DMS79 treated with DMSO at 0.1 percent for 48 hours (cell line): ENCODE measurements at places on chromosomes 5 and 9.

GRCh38 chr5:143733665-143734455 is 78.1 kb upstream of the HMHB1 start:
- no peak for DNase-seq

DNA sequence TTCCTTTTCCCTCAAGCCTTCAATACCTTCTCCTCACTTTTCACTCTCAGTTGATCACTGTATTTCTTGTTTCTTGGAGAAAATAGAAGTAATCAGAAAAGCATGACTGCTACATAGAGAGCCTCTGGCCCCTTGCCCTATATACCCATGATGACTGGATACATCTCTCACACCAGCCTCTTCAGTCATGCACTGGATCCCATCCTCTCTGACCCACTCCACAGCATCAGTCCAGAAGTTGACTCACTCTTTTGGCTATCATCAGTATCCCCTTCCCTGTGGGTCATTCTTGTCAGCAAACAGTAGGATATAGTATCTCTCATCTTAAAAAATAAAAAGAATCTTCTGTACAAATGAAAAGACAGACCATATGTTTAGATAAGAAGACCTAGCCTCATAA is 32.9 kb downstream of the PTCD2 start:
- DNase-seq: no peak

GRCh38 chr9:133344979-133345378 is 3.0 kb downstream of the MED22 start:
- no peak for DNase-seq

DNA sequence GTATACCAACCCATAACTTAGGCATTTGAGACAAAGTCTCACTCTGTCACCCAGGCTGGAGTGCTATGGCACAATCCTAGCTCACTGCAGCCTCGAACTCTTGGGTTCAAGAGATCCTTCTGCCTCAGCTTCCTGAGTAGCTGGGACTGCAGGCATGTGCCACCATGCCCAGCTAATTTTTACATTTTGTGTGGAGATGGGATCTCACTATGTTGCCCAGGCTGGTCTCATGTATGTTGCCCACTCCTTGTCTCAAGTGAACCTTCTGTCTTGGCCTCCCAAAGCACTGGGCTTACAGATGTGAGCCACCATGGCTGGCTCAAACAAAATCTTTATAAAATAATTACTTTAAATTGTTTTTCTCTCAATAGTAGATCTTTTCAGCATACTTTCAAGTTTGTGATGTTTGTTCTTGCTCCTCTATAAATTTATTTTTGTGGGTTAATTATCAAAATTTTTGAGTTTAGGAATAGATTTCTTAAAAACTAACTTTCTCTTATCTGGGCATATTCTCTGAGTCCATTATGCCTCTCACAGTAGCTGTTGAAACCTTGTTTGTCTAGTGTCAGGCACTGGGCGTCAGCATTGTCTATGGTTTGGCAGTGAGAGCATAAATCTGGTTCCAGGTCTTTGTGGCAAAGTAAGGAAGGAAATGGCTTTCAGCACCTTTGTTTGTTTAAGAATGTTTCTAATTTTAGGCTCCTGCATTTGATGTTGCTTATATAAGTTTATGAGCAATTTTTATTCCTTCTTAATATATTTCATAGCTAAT is 38.7 kb downstream of the NLN start:
- no peak for DNase-seq

- DNase-seq: no peak
These were observed 323.5 kb downstream of the TLE4 start for GRCh38 chr9:79895232-79895631.

DNA sequence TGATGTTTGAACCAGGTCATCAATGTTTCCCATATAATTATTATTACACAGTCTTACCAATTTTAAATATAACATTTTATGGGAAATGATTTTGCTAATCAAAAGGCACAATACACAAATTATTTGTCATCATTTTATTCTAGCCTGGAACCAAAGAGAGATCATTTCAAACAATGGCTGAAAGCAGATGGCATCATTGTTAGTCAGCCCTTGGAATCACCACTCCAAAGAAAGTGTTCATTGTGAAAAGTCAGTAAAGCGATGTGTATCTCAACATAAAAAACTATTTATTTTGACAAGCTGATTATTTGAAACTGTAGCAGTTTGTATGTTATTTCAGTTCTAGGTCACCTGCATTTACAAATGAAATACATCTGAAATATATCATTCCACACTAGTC is 1068.7 kb downstream of the CDH12 start:
- DNase-seq: no peak

DNA sequence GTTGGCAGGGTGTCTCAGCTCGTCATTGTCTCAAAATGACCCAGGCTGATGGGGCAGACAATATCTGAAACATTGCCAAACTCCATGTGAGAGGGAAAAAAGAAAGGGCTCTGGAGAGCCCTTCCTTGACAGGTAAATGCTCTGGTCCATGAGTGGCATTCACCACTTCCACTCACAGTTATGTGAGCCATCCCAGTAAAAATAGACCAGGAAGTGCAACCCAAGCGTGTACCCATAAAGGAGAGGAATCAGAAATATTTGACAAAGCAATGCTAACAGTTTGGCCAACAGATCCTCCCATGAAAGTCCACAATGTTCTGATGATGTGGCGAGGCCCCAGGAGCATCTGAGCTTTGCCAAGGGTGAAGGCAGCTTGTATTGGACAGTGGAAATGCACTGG is 49.4 kb downstream of the ASTN2 start:
- peak; percentile 58 for DNase-seq

DNA sequence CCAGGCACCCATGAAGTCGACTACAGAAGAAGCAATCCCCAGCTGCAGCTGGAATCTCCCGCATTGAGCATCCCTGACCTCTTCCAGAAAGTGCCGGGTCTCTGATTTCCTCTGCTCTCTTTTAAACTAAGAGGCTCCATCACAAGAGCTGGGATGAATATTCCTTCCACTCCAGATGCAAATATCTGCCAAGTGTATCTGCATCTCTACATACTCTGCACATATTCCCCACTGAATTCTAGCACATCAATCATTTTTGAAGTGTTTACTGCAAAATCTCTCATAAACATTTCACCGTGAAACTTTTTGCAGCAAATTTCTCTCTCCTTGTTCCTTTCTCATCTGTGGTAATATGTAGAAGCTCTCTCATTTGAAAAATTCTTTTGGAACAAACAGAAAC is 161.5 kb downstream of the GABRB2 start:
- peak; percentile 7 for DNase-seq

DNA sequence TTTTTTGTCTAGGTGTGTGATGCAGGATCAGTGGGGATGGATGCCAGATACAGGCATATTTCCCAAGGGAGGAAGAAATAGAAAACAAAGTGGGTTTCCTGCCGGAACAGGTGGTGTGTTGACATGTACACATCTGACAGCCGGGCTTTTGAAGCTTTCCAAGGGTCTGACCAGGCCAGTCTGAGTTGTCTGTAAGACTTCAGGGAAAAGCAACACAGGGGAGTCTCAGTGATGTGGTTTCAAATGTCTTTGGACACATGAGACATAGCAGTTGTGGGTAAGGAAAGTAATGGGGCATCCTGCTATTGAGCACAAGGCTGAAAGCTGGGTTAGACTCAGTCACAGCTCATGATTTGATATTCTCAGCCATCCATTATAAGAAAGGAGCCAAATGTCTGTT is 274.9 kb downstream of the PIK3R1 start:
- DNase-seq: no peak

DNA sequence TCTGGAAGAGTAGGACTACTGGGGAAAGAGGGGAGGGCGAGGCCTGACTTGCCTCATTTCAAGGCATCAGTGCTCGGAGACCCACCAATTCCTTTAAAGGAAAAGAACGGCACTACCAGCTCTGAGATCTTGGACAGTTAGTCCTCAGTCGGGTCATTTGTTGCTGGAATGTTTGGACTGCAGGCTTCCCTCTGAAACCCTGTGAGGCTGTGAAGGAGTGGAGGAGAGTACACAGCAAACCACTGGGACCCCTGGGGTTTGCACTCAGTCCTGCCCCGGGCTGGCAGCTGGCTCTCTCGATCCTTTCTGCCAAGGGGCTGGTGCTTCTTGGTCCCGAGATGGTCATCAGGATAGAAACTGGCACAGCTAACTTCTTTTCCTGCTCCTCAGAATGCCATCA is 194.5 kb downstream of the TRIO start:
- DNase-seq: no peak

GRCh38 chr5:130116462-130116861 is 212.2 kb downstream of the CHSY3 start:
- no peak for DNase-seq

DNA sequence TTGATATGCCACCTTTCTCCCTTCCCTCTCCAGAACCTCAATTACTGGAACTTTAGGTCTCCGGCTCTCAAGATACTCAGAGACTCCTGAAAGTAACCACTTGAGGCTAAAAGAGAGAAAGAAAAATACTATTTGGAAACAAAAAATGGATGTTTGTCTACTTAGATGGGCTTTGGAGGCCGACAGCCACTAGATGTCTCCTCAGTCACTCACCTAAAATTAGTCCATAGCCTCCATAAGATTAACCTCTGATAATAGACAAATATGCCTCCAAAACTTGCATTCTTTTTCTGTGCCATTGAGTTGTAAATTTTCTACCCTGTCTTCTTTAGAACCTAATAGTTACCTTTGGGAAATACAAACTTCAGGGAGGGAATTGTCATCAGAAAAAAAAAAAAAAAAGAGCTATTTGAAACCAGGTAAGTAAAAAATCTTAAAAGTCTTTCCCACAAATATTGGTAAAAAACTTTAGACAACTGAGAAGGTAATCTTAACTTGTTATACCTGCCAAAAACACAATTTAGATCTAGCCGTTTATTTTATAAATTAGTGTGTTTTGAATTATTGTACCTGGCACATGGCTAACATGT is 11.2 kb upstream of the PCDH1 start:
- no peak for DNase-seq
